ENCODE measurements at places on chromosomes 3 and 15.
A peak's percentile ranks its signal among the peaks of the same experiment; 100 is the strongest.

DNA sequence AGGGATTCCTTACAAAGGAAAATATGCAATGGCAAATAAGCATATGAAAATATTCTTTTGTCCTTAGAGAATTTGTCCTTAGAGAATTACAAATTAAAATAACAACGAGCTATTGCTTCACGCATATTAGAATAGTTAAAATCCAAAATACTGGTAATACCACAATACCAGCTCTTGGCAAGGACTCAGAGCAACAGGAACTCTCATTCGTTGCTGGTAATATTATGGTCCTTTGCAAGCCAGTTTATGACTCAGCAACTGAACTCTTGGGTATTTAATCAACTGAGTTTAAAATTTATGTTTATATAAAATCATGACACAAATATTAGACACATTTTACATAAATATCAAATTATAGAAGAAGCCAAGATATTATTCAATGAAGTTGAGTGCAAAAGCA is 1730.4 kb downstream of the SI start:
- DNase-seq = no peak

DNA sequence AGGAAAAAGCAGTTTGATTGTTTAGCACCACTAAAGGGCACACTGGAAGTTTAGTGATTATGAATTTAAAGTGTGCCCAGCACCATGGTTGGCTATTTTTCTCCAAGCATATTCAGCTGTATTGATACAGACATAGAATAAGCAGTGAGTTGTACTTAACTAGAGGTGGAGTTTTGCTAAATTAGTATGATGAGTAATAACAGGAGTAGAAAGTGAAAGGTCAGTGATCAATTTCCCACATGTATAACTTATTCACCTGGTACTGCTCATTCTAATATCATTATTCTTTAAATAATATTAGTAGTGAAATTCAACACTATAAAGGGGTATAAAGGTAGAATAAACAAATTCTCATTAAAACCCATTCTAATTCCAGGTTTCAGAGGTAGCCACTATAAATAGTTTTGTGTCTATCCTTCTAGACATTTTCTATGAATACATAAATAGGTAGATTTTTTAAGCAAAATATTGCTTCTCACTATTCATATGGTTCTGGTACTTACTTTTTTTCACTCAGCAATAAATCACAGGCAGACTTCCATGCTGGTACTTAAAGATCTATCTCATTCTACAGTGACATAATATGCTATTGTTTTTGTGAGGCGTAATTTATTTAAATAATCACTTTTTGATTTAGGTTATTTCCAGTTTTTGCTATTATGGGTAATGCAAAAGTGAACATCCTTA is 732.9 kb downstream of the VGLL3 start:
- DNase-seq = no peak

GRCh38 chr3:32045091-32045915 is 61.1 kb upstream of the GPD1L start:
- no peak for DNase-seq

DNA sequence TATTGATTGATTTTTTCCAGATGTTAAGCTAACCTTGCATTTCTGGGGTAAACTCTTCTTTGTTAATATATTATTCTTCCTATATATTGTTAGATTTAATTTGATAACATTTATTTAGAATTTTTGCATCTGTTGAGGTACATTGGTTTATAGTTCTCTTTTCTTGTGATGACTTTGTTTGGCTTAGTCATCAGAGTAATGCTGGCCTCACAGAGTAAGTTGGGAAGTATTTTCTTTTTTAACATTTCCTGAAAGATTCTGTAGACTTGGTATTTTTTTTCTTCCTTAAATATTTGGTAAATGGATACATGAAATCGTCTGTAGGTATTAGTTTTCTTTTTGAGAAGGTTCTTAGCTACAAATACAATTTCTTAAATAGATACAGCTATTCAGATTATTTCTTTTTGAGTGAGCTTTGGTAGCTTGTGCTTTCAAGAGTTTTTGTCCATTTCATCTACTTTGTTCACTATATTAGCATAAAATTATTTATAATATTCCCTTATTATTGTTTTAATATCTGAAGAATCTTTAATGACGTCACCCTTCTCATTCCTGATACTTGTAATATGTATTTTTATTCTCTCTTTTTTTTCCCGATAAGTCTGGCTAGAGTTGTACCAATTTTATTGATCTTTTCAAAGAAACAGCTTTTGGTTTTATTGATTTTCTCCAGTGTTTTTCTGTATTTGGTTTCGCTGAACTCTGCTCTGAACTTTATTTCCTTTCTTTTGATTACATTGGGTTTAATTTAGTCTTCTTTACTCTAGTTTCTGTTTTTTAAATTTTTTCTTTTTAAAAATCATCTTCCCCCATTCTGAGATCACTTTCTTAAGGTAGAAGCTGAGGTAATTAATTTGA is 6.5 kb upstream of the HPS3 start:
- no peak for DNase-seq

DNA sequence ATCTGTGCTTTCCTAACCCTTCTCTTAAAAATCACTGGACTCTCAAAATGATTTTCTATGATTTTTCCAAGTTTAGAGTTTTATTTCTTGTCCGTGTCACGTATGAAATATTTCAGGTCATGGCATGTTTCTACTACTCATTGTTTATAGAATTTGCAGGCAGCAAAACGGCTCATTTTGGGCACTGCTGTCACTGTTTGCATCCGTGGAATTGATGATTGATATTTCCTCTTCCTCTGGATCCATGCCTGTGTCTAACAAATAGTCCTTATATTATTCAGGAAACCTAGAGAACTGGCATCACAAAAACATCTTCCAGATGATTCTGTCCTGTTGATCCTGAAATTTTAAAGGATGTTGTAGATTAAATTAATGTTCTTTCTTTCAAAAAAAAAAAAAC is 47.6 kb downstream of the LARS2 start:
- DNase-seq = no peak

DNA sequence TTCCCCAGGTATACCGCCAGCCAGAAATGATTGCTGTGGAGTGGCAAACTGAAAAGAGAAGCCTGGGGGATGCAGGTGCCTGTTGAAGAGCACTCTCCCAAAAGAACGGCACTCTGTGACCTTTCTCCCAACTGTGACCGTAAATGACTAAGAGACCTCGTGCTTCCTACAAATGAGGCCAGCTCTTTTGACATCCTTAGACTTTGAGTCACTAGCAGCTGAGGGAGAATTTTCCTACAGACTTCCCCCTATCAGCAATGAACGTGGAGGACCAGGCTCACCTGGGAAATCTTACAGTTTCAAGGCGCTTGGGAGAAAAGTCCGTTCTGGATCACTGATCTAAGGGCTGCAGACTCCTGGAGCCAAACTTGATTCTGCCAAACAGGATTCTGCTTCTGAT is 8.6 kb downstream of the AQP9 start:
- DNase-seq = no peak

- no peak for DNase-seq
These were observed 5.9 kb upstream of the FBXL2 start for GRCh38 chr3:33271324-33271723.

DNA sequence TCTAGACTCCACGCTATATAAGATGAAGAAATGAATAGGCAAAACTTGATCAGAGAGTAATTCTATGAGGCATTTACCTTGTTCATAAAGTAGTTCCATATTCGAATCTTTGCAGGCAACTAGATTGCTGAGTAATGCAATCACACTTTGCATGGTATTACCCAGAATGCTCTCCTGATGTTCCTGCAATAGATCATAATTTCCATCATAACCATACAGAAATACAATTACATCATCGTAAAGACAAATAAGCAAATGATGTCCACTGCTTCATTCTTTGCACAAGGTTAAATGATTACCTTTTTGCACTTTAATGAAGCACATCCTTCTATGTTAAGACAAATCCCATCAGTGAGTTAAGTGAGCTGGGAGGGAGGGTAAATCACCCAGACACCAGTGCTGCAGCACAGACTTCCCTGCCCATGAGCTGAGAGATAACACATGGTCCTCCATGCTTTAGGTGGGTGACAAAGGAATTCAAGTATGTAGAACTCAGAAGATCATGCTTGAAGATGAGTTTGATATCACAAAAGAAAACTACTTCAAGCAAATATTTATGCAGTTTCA is 366.7 kb downstream of the CTNNB1 start:
- no peak for DNase-seq

GRCh38 chr15:52277575-52277974 is 18.0 kb downstream of the MYO5C start:
- DNase-seq = no peak

- DNase-seq = no peak
These were observed 47.4 kb downstream of the CLSTN2 start for GRCh38 chr3:139982404-139982803.

- DNase-seq = peak; percentile 80
These were observed 66.4 kb downstream of the DCUN1D1 start for GRCh38 chr3:182913889-182914288.

GRCh38 chr15:66172324-66172980 is 81.1 kb downstream of the MEGF11 start:
- no peak for DNase-seq

GRCh38 chr15:70327328-70327855 is 229.7 kb upstream of the TLE3 start:
- no peak for DNase-seq

DNA sequence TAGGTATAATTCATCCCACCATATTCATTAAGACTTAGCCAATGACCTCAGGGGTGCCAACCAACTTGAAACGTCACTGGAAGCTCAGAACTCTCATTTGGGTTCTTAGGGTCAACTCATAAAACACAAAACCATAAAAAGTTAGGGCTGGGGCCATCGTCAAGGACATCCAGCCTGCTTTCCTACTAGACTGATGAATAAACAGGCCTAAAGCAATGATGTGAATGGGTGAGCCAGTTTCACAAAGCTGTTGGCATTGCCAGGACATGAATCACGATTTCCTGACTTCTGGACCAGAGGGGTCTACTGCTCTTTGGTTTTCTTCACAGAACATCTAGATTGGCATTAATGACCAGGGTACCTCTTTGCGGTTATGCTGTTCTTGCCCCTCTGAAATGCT is 64.7 kb downstream of the EOMES start:
- DNase-seq = no peak

DNA sequence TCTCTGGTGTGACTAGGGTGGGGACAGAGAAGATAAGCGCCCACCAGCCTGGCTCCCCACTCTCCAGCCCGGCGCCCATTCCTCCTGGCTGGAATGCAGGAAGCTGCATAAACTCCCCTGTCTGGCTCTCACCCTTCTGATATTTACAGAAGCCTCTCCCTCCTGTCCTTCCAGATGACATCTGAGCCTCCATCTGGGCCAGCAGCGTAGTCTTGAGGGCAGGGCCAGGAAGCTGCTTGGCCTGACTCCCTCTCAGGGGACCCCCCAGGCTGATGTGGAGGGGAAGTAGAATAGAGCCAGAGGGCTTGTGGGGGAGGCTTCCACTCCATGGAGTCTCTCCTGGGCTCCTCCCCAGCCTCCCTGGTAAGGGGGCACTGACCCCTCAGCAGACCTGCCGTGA is 49.9 kb downstream of the LINGO1 start:
- DNase-seq = no peak

- no peak for DNase-seq
These were observed 54.5 kb downstream of the GABRG3 start for GRCh38 chr15:27025481-27025966.

DNA sequence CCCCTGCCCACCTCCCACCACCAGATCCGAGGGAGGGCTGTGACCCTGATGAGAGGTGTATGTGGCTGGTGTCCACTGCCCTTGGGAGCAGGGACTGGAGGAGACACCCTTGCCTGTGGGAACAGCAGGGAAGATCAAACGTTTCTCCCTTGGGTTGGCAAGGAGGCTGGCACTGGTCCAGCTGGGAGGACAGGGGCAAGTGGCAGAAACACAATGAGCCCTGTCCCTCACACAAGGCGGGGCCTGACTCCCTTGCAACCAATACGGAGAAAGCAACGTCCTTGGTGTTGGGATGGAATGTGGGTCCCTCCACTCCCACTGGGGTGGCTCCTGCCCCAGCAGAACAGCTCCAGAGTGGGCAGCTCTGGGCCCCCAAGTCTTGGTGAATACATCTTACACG is 5.2 kb downstream of the HYAL2 start:
- DNase-seq = no peak

DNA sequence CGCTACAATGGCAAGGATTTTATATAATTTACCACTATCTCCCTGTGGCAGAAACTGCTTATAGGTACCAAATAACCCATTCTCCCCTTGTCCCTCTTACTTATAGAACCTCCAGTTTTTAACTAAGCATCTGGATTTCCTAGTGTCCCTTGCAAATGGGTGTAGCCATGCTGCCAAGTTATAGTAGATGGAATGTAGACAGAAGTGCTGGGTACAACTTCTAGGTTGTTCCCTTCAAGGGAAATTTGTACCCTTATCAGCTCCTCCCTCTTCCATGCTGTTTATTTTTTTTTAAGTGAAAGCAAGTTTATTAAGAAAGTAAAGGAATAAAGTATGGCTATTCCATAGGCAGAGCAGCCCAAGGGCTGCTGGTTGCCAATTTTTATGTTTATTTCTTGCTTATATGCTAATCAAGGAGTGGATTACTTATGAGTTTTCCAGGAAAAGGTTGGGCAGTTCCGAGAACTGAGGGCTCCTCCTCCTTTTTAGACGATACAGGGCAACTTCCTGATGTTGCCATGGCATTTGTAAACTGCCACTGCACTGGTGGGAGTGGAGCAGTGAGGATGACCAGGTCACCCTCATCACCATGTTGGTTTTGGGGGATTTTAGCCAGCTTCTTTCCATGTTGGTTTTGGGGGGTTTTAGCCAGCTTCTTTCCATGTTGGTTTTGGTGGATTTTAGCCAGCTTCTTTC is 40.1 kb upstream of the TM4SF19 start:
- DNase-seq = no peak

DNA sequence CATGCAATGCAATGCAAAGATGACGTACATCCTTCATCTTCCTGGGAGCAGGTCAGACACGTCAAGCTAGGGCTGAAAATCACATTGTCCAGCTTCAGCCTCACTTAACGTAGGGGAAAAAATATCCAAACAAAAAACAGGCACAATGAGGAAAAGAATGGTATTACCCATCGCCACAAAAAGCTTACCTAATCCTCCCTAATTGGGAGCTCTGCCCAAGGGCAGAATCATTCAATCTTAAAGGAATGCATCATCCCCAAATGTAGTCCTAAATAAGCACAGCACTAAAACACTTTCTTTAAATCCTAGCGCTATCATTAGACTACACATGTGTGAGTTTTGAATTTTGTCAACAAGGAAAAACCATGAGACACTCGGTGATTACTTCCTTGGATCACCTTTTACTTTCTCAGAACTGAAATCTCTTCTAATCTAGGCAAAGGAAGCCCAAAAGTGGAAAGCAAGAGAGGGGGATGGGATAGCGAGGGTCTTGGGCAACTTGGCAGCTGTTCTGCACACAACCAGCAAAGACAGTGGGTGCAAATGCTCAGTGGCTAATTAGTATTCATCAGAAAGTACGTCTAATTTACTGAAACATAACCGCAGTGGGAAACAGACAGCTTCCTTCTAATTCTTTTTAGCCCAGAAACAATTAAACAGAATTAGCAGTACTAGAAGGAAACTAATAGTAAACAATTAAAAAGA is 87.4 kb downstream of the ADAMTS9 start:
- DNase-seq = no peak

DNA sequence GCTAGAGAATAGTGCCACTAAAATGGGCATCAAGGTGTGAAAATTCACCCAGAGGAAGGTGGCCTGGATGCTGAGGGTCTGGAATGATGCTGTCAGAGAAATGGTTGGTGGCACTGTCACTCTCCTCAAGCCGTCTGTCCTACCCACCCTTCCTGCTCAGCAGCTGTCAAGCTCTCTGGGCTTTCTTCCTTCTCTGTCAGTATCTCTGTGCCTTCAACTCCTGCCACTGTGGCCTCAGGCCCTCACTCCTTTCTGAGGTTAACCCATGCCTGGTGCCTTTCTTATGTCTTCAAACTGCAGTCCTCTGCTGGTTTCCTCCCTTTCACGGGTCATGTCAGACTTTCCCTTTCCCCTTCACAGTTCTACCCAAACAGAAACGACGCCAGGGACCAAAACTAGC is 4.4 kb downstream of the MYO5C start:
- DNase-seq = no peak

Measured in OCI-LY7 (cell line).